Activated naive CD8-positive, alpha-beta T cell treated with anti-CD3 and anti-CD28 coated beads for 36 hours (primary cell): ENCODE measurements at places on chromosomes 16 and 17. TPM values are rescaled to one million over a fixed set of nuclear protein-coding genes. Genes with fewer than 3 reads are reported as not detected.

The CCL7 gene
- not detected for total RNA-seq

The MYH2 gene
- not detected for total RNA-seq

GRCh38 chr17:22090263-22090935 is 398.1 kb downstream of the KCNJ18 start:
- H3K4me1 ChIP-seq: no peaks in the 10 kb centered on the region
- DNase-seq: no peak
- no peak overlapping the region for H3K4me3 ChIP-seq

GRCh38 chr16:11076259-11077018 is 132.1 kb downstream of the CLEC16A start:
- no peaks in the 10 kb centered on the region for H3K27me3 ChIP-seq
- DNase-seq: peak; percentile 78
- H3K4me3 ChIP-seq: peak overlapping the region; percentile 22
- peak overlapping the region; percentile 80 for H3K27ac ChIP-seq
- peaks cover 81% of the 10 kb centered on the region for H3K4me1 ChIP-seq

- DNase-seq: no peak
- peaks cover 4% of the 10 kb centered on the region for H3K36me3 ChIP-seq
- no peaks in the 10 kb centered on the region for H3K27me3 ChIP-seq
- no peak overlapping the region for H3K4me3 ChIP-seq
- H3K27ac ChIP-seq: no peak overlapping the region
Measured at GRCh38 chr17:58728798-58729197, 26.9 kb upstream of the PPM1E start.

GRCh38 chr16:79651363-79651762 is 50.8 kb upstream of the MAF start:
- H3K27me3 ChIP-seq: no peaks in the 10 kb centered on the region
- no peaks in the 10 kb centered on the region for H3K36me3 ChIP-seq
- DNase-seq: no peak
- no peak overlapping the region for H3K4me3 ChIP-seq
- H3K27ac ChIP-seq: no peak overlapping the region
- no peaks in the 10 kb centered on the region for H3K4me1 ChIP-seq

DNA sequence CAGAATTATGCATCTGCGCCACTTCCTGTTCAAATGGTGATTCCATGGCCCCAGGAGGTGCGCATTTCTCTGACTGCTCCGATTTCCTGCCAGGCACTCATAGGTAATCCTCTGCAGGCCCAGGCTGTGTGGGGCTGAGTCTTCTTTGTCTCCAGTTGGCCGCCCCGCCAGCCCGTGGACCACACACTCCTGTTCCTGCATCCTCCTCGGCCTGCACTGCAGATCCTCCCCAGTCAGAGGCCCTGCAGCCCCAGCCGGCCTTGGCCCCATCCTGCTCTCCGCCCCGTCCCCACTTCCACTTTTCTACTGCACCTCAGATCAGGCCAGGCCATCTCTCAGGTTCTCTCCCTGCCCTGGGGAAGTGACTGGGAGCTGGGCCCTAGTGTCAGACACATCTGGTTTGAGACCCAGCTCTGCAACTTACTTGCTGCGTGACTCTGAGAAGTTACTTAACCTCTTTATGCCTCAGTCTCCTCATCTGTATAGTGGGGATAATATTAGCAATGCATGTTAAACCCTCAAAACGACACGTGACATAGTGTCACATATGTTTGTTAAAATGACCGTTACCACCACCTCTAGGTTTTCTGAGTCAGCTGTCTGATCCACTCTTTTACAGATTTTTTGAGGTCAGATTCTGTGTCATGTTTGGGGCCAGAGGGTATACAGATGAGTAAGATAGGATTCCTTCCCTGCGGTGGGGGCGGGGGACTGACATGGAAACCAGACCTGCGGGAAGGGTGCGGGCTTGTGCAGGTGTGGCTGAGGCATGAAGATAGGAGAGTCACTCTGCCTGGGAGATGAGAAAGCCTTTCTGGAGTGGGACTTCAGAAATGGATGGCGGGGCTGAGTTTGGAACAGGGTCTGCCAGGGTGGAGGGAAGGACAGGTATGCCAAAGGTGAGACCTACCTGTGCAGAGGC is 12.8 kb downstream of the RAB11FIP4 start:
- H3K36me3 ChIP-seq: no peaks in the 10 kb centered on the region
- no peak overlapping the region for H3K27ac ChIP-seq
- H3K27me3 ChIP-seq: no peaks in the 10 kb centered on the region
